ENCODE measurements at places on chromosomes 11 and 22.

- DNase-seq: no peak
Observed at GRCh38 chr11:69195824-69196782, 40.4 kb downstream of the SMIM38 start.

DNA sequence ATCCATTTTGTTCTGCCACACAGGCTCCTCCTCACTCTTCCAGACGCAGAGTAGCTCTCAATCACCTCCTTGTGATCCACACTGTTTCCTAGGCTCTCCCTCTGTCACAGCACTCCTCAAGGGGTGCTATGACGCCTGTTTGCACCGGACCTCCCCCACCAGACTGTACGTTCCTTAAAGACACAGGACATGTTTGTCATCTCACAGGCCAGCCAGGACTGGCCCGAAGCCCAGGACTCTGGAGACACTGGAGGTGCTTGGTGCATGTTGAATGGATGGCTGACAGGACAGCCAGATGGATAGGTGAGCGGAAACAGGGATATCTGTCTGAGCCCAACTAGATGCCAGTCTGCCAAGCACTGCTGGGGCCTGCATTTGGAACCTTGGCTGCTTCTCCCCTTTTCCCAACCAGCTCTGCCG is 13.6 kb downstream of the PLA2G6 start:
- no peak for DNase-seq

- no peak for DNase-seq
Observed at GRCh38 chr11:5983443-5983842, 3.3 kb downstream of the OR52L1 start.

DNA sequence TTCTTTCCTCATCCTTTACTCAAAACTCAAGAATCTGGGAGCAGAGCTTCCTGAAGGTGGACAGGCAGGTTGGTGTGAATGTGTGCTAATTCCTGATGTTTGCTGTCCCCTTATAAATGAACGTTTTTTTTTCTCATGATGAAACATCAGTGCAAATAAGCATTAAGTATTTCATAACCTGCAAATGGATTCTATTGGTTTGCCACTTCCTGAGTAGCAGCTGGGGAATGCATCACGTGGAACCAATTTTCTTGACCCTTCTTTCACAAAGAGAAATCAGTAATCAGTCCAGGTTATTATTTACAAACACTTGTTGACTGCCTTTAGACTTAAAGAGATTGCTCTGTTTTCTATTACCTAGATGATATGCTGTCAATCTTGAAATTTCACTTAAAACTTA is 40.1 kb upstream of the SCN3B start:
- no peak for DNase-seq

DNA sequence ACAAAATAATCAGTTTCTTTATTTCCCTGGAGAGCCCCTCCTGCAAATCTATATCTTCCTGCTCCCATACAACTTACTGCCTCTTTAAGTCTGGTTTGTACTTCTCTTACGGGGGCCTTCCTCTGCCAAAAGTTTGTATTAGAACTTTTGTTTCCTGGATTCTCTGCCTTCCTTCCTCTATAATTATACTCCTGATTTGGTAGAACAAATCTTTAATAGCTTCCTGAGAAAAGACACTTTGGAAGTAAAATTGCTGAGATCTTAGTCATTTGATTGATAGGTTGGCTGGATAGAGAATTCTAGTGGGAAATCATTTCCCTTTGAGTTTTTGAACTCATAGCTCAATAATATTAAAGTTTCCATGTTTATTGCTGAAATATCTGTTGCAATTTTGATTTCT is 499.2 kb downstream of the RAB38 start:
- no peak for DNase-seq

- DNase-seq: no peak
Observed at GRCh38 chr11:44088377-44088776, 7.1 kb upstream of the EXT2 start.

DNA sequence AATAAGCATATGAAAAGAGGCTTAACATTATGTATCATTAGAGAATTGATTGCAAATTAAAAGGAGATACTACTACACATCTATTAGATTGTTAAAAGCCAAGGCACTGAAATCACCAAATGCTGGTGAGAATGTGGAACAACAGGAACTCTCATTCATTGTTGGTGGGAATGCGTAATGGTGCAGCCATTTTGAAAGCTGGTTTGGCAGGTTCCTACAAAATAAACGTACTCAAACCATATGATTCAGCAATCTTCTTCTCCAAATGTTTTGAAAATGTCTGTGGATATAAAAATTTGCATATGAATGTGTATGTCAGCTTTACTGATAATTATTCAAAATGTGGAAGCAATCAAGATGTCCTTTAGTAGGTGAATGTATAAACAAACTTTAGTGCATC is 176.4 kb upstream of the PLET1 start:
- no peak for DNase-seq

DNA sequence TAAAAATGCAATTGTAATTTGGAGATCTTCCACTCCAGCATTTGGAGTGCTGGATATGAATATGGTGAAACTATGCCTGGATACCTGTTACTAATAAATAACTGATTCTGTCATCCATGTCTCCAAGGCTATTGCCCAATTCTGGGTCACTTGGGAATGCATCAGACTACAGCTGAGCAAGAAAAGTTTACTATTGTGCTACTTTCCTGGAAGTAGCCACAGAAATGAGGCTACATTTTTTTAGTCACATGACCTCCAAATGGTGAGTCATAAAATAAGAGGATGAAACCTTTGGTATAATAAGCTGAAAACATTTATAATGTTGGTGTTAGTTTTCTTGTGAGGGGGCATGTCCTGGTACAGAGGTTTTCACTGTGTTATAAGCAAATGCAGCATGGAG is 44.4 kb downstream of the DCDC1 start:
- DNase-seq: no peak

- peak; percentile 98 for DNase-seq
Observed at GRCh38 chr22:36856121-36856791, 4.5 kb upstream of the NCF4 start.
